ENCODE measurements at places on chromosomes 4 and X.

- no peak for DNase-seq
These were observed 390.7 kb upstream of the GALNT7 start for GRCh38 chr4:172777729-172778431.

- DNase-seq, result no peak
These were observed 651.4 kb downstream of the IQCM start for GRCh38 chr4:149164282-149164681.

DNA sequence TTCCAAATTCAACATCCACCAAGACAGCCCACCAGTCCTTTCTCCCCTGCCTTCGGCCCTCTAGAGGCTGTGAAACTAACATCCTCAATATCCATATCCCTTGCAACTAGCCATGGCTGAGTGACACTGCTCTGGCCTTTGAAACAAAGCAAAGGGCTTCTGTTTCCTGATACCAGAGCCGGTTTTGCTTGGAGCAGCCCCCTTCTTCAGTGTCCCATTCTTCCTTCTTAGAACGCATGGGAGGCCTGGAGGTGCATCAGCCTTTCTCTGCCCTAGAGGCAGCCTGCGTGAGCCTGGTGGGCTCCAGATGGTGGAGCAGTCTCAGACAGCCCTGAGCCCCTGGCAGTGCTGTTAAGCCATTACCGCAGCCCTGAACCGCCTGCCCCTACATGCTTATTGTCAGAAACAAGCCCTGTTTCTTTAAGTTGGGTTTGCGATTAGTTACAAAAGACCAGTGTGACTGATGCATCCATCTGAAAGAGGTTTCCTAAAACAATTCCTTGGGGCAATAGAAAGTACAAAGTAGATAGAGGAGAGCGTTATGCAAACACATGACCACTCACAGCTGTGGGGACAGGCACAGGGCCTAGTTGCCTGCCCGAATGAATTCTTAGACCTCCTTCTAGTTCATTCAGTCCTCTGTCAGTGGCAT, 74.1 kb downstream of the EVC start:
- no peak for DNase-seq

GRCh38 chrX:11196476-11196875, 85.3 kb downstream of the HCCS start:
- DNase-seq, result no peak

DNA sequence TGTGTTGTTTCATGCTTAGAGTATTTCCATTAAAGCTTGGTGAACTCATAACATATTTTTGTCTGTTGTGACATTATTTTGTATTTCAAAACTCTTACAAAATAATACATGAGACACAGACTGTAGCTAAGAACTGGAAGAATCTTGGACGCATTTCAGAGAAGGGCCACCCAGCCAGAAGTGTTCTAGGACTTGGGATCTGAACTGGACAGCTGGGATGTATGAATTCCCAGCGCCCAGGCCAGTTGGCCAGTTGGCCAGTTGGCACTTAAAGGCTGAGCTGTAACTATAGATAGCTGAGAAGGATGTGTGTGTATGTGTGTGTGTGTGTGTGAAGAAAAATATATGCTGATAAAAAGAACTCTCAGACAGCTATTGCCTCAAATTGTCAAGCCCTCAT, 193.4 kb upstream of the GPR101 start:
- DNase-seq, result no peak

- no peak for DNase-seq
These were observed 24.6 kb downstream of the HERC5 start for GRCh38 chr4:88481537-88481936.

- DNase-seq, result peak; percentile 86
These were observed 237.5 kb downstream of the BCOR start for GRCh38 chrX:39859991-39860861.

DNA sequence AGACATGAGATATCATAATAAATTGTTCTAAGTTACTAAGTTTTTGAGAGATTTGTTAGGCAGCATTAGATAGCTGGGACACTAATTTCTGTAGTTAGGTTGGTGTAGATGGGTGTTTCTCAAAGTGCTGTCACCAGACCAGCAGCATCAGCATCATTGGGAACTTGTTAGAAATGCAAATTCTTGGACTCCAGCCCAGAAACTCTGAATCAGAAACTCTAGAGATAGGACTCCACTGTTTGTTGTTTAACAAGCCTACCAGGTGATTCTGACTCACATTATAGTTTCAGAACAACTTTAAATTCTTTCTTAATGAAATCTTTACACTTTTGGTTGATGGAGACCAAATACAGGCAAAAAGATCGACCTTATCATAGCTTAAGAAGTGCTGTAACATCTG, 173.7 kb downstream of the PABPC4L start:
- no peak for DNase-seq

- DNase-seq, result peak; percentile 72
These were observed 900 bp downstream of the TRO start for GRCh38 chrX:54921427-54922021.

DNA sequence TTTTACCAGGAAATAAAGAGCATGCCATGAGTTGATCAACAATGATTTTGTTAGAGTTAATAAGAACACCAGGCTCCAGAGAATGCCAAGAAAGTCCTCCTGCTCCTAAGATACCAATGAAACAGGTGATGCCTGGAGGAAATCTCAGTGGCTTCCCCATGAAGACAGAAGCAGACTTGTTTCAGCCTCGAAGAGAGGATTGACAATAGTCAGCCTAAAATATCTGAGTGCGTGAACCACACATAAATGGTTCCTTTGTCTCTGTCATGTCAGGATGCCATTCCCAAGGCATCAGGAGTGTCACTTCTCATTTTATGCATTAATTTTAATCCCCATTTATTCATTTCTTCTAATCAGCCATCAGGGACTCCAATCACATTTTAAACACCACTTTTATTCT, 69.6 kb downstream of the PHOX2B start:
- DNase-seq, result no peak

DNA sequence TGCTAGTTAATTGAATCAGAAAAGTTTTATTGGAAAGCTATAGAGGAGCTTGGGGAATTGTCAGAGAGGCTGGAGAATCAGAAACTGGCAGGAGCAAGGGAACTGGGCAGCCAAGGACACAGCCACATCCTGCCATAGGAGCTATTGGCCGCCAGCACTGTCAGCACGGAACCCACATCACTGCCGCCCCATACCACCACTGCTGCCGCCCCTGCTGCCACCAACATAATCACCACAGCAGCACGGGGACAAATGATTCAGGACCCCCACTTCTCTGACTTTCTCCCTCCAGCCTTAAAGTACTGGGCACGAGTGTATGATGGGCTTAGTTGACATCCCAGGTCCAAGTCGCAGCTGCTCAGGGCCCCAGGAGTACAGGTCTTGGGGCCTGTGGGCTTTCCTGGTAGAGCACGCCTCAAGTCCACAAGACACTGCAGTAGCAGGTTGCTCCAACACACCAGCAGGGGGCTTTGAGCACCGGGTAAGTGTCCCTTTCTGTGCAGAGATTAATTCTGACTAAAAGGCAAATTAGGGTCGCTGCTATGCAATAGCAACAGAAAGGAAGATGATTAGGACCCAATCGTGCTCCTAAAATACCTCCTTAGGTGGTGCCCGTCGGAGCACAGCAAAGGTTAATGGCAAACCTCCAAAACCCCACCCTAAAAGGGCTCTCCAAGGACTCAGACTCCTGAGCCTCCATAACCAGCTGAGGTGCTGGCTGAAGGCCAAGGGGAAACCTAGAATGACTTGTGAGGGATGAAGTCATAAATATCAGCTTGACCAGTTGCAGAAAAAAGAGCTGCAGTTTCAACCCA, 6.9 kb downstream of the PJA1 start:
- peak; percentile 29 for DNase-seq

DNA sequence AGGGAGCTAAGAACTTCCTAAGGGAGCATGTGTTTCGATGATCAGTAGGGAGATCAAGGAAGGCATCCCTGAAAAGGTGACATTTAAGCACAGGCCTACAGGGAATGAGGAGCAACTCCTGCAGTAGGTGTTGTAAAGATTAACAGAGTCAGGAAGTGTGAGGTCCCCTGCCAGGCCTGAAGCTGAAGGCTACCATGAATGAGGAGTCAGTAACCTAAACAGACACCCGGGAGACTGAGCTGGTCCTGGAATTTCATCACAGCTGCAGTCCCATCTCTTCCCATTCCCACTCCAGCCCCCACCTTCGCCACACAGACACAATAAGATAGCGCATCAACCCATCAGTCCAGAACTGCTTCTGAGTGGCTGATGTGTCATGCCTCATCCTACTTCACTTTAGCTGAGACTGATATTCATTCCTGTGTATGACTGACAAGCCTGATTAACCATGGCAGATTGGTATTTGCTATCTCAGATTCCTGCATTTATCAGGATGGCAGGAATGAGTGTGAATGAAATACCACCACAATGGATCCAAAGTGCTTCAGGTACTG, 27.0 kb upstream of the EFNB1 start:
- no peak for DNase-seq

GRCh38 chr4:130368668-130369067, 1272.7 kb downstream of the C4orf33 start:
- no peak for DNase-seq

- no peak for DNase-seq
These were observed 180.8 kb upstream of the ANXA3 start for GRCh38 chr4:78370631-78371372.

- DNase-seq, result no peak
These were observed 1108.1 kb downstream of the PCDH19 start for GRCh38 chrX:99301990-99302389.

DNA sequence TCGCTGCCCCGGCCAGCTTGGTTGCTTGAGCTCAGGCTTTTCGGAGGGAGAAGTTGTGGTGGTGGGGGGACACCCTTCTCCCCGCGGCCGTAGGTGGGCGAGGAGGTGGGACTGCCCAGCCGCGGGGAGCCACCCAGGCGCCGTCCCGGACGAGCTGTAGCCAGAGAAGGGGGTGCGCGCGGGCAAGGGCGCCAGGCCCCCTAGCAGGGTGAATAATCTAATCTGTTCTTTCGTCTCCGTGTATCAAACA, 3.1 kb downstream of the MID1IP1 start:
- DNase-seq, result no peak

DNA sequence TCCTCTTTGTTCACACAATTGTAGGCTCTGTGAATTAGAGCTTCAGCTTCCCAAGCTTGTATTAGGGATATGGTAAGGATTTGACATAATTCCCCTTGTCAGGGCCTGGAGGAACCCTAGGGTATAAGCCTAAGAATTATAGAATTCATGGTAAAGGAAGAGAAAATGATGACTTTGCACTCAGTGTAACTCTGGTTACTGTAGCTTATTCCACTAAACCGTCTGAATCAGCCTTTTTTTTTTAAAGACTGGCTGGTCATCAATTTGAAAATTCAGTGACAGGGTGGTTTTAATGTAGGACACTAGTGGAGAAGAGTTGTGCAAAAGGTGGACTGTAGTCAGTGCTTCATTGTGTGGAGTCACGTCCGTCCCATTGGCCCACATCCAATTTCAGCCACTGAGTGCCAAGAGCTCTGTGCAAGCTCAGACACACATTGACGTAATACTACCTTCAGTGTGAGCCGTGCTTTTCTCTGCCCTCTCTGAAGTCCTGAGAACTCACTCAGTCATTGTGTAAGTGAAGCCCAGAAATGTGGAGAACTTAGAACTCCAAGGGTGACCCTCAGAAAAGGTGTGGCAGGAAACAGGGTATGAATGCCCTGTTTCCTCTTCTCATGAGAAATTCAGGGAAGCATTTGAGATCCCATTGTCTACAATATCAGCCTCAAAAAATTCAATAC, 449.8 kb downstream of the C4orf33 start:
- no peak for DNase-seq

DNA sequence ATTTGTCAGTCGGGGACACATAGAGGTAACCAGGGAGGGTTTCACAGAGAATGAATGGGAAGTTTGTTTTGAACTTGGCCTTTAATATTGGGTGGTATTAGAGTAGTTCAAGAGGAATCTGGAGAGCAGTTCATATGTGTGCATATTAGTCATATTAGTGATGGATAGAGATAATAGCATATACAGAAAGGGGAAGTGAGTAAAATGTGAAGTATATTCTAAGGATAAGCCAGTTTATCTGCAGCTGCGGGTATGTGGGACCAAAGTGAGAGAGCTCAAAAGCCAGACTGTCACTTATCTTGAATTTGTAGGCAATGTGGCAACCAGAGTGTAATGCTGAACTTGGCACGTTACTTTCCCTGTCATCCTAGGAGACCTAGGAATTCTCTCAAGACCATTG, 169.9 kb downstream of the AFF2 start:
- DNase-seq, result no peak

GRCh38 chr4:24705016-24705753, 90.2 kb upstream of the SOD3 start:
- DNase-seq, result no peak

DNA sequence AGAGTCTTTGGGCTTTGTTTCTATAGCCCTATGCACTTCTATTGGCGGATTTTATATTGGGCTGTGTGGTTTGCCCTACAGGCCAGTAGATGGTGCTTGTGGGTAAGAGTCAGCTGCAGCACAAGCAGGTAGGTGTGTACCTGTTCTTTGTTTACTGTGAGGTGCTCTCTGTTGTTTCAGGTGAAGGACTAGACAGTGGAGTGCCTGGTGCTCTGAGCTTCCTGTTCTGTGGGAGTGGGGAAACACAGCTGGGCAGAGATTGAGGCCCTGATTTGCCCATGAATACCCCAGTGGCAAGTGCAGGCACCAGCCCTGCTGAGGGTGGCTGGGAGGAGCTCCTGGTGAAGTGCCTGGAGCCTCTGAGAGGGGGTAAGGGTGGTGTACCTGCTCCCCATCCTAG, 26.3 kb upstream of the UCP1 start:
- no peak for DNase-seq

GRCh38 chrX:155144926-155145325, 71.3 kb upstream of the VBP1 start:
- DNase-seq, result no peak

GRCh38 chrX:323721-324628, 5.4 kb upstream of the GTPBP6 start:
- DNase-seq, result no peak

GRCh38 chrX:103063191-103063845, 653 bp downstream of the BEX1 start:
- DNase-seq, result no peak

GRCh38 chrX:39805022-39805421, 292.7 kb downstream of the BCOR start:
- no peak for DNase-seq

DNA sequence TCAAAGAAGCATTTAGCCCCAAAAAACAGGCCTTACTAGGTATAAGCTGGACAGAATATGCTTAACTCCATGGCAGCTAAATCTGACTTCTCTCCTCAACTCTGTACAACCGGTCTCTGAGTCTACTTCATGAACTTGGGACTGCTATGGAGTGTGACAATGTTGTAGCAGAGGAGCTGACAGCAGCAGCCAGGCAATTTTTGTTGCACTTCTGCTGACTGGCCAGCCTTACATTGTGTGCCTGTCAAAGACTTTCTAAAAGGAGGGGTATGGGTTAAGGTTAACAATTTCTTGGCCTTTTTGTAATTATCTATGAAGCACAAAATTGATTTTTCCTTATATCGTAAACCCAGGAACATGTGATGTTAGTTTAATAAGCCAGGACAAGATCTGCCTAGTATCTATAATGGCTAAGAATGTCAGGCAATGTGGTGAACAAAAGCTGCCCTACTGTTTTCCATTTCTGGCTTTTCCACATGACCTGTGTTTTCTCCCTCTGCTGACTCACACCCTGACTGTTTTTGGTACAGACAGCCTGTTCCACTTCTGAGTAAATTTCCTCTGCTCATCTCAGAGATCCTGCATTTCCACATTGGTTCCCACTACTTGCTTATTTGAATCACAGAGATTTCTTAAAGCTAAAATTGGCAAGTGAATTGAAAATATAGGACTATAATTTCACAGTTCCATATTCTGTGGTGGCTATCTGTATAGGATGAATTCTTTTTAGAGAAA, 9.3 kb downstream of the NOX1 start:
- no peak for DNase-seq

Measured in activated T-cell treated with anti-CD3 and anti-CD28 coated beads, Interleukin-2, amount 50 U/mL, for 48 hours (primary cell).